Fibroblast of lung (primary cell): ENCODE measurements at places on chromosomes 12 and 14.
A peak's percentile ranks its signal among the peaks of the same experiment; 100 is the strongest.

GRCh38 chr12:2958432-2959191 is 585 bp upstream of the TEAD4 start:
- peak; percentile 71 for DNase-seq

GRCh38 chr12:28799348-28799747 is 349.7 kb upstream of the FAR2 start:
- no peak for DNase-seq

- DNase-seq: peak; percentile 11
Observed at GRCh38 chr12:2494486-2495192, 300.1 kb upstream of the FKBP4 start.

- DNase-seq: no peak
Observed at GRCh38 chr14:83885837-83886293, 1644.1 kb upstream of the FLRT2 start.

DNA sequence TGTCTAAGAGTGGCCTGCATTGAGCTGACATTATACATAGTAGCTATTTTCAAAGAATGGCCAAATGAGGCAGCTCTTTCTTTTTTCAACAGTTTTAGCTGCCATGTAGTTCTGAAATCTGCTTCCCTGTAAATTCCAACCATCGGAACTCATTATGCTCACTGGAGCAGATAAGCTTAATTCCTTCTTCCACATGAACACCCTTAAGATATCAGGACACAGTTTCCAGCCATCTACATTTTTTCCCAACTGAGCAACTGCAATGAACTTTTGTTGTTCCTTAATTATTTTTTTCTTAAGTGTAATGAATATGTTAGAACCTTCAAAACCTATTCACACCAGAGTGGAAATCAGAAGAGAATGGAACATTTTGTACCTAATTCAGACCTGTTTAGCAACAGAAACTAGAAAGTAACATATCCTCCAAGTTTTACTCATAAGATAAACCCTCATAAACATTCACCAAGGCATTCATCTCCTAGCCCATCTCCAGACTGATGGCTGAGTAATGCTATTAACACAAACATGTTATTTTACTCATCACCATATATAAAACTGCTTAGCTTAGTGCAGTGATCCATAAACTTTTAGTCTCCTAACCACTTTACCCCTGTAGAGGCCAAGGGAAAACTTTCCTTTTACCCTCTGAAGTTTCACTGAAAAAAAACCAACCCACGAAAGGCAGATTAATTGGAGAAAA is 296.1 kb upstream of the SYT1 start:
- DNase-seq: peak; percentile 82

- peak; percentile 98 for DNase-seq
Observed at GRCh38 chr12:124764870-124765580, 98.6 kb downstream of the SCARB1 start.

DNA sequence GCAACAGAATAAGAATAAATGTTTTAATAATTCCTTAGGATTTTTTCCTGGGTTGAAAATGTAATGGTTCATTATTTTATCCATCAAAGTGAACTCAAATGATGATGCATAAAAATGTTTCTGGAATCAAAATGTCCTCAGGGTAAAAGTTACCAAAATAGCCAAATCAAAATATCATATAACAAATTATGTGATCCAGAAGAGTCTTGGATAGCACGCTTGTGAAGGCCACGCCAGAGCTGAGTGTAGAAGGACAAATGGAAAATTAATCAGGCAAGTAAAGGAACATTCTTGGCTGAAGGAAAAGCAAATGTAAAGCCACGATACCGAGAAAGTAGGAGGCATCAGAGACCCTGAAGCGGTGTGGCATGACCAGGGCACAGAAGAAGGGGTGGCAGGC is 169.2 kb downstream of the CAPZA3 start:
- DNase-seq: peak; percentile 10

DNA sequence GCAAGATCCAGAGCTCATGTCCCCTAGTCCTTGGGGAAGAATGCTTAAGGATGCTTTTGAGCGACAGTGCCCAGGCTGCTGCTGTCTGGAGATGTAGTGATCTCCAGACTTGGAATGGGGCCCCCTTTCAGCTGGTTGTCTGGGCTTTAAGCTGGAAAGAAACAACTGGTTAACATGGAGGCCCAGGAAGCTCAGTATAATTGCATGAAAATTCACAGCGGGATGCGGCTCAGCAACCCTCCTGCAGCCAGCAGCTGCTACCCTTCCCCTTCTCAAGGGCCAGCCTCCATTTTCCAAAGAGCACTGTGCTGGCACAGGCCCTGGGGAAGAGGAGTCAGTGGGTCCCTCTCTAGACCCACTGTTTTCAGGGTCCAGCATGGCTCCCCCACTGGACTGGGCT is 26.3 kb downstream of the RAB35 start:
- DNase-seq: no peak

DNA sequence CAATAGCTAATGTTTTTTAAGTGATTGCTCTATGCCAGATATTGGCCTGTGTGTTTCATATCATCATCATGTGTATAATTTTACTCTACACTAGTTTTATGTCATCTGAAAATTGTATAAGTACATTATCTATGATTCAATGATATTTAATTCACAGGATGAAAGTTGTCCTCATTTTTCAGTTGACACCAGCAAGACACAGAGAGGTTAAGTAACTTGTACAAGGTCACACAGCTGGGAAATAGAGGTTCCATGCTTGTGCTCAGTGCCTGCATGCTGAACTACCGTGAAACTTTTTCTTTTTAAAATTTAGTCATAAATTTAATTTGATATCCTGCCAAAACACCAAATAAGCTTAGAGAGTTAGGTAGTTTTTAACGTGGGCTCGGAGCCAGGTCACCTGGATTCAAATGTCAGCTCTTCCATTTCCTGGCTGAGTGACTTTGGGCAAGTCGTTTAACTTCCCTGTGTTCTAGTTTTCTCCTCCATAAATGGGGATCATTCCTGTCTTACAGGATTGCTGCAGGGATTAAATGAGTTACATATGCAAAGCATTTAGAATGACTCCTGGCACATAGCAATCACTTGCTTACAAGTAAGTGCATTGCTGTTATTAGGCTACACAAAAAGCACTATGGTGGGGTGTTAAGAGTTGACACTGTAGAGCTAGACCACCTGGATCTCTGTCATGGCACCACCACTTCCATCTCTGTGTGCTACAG is 183.9 kb downstream of the ETV6 start:
- no peak for DNase-seq

GRCh38 chr12:66428261-66428660 is 126.0 kb downstream of the HELB start:
- no peak for DNase-seq

DNA sequence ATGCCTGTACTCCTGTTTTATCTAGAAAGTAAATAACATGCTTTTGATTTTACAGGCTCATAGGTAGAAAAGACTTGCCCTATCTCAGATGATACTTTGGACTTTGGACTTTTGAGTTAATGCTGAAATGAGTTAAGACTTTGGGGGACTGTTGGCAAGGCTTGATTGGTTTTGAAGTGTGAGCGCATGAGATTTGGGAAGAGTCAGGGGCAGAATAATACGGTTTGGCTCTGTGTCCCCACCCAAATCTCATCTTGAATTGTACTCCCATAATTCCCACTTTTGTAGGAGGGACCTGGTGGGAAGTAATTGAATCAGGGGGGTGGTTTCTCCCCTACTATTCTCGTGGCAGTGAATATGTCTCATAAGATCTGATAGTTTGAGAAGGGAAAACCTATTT is 156.2 kb upstream of the GZMB start:
- no peak for DNase-seq

DNA sequence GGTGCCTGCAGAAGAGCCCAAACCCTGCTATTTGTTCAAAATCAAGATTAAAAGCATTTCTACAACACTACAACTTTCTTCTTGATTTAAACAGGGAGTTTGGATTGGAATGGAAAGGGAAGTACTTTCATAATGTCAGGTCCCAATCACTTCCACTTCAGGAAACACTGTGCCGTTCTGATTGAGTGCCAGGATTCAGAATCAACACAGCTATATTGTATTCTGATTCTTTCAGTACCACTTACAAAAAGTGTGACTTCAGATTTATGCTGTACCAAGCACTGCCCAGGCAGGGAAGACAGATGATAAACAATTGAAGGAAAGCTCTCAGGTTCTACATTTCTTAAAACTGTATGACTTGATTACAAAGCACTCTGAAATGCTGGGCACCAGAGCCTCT is 3.2 kb downstream of the TDP1 start:
- DNase-seq: no peak

GRCh38 chr12:47158792-47159191 is 79.0 kb upstream of the AMIGO2 start:
- peak; percentile 27 for DNase-seq

DNA sequence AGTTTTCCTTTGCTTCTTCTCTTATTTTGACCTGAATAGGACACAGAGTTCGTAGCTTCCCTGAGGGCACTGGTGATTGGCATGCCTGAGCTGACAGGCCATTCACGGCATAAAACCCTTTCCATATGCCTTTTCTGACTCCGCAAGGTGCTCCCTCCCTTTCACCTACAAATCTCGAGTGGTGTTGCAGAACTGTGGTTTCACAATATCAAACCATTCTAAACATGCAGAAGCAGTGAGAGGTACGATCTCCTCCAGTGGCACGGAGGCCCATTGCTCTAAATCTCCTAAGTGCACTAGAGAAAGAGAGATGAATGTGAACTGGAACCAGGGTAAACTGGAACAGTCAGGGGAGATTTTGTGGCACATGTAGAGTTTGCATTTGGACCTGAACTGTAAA is 23.9 kb downstream of the CLSTN3 start:
- no peak for DNase-seq

DNA sequence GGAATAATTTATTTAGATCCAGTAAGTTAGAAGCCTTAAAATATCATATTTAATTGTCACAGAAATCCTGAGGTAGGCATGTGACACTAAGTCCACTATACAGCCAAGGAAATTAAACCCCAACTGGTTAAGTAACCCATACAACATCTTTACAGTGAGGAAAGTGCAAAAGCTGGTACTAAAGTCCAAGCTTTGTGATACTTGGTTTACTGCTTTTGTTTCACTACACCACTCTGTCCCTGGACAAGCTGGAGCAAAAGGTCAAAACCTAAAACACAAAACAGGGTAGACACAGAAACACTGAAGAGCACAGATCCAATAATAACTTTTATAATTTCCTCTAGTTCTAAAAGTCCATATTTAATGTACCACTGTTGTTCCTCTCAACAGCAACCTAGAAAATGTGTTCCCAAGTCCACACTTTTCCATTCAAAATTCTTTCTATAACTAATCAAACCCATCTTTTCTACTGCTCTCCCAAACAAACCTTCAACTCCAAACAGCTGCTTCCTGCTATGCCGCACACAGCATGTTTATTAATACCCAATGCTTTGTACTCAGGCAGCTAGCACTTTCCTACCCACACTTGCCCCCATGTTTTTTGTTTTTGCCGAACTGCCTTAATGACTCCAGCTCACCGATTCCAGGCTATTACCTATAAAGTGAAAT is 90.9 kb downstream of the MED13L start:
- DNase-seq: no peak

DNA sequence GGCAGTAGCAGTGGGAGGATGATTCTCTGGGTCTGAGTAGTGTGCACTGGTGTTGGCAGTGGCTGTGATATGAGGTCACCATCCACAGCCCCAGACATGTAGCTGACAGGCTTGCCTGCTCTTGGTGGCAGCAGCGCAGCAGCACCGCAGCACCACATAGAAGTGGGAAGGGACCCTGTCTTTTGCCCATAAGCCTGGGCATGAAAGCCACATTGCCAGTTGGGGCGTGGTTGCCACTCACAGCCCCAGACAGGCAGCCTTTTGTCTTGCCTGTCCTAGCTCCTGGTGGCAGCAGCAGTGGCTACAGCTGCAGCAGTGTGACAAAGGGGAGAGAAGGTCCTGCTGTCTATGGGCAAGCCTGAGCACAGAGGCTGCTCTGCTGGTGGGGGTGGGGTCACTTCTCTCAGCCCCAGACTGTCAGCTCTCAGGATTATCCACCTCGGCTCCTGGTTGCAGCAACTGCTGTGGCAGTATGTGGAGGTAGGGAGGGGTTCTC is 71.5 kb downstream of the BRMS1L start:
- DNase-seq: no peak

DNA sequence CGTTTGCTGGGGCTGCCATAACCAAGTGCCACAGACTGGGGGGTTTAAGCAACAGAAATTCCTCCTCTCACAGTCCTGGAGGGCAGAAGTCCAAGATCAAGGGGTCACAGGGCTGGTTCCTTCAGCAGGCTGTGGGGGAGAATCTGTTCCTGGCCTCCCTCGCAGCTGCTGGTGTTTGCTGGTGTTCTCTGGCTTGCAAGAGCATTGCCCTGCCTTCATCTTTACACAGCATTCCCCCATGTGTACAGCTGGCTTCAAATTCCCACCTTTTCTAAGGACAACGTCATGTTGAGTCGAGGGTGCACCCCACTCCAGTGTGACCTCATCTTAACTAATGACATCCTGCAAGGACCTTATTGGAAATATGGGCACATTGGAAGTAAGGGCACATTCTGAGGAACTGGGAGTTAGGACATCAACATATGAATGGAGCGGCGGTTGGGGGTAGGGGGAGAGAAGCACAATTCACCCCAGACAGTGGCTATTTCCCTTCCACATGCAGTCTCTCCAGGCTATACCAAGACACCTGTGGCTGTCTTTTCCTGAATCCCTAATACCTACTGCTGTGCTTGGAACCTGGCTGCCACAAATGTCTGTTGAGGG is 123.6 kb downstream of the FOXN3 start:
- no peak for DNase-seq

GRCh38 chr14:20455355-20456300 is 602 bp downstream of the APEX1 start:
- DNase-seq: peak; percentile 90

DNA sequence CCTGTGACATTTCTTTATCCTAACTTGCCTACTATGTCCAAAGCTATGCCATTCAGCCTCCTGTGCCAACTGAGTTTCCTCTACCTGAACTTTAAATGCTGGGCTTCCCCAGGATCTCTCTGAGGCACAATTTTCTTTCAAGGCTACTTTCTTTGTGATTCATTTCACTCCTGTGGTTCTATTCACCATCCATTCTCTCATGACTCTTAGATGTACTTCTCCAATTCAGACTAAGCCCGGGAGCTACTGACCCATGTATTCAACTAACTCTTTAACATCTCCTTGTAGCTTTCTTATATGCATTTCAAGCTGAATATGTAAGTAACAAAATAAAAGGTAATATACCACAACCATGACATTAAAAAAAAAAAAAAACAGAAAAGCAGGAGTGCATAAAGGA is 738.9 kb upstream of the USP15 start:
- no peak for DNase-seq

GRCh38 chr12:100020370-100020769 is 35.6 kb upstream of the ANKS1B start:
- peak; percentile 29 for DNase-seq

GRCh38 chr12:57027011-57027804 is 10.9 kb upstream of the TAC3 start:
- DNase-seq: no peak

DNA sequence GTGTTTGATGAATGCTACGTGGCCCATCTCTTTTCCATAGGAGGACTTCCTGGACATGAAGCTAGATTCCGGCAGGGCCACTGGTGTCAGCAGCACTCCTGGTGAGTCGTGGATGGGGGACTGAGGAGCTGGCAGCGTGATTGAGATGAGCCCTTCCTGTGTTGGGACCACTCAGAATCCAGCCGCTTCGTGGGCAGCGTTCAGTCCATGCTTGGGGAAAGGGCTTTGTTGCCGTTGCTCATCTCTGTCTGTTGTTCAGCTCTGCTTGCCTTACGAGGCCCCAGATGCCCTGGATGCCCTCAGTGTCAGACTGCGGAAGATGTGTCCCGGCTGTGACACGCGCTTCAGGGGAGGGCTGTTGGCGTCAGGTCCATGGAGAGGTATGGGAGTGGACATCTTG is 127.1 kb upstream of the RTL1 start:
- no peak for DNase-seq

- no peak for DNase-seq
Observed at GRCh38 chr12:119139448-119139847, 39.3 kb upstream of the HSPB8 start.

- DNase-seq: peak; percentile 67
Observed at GRCh38 chr12:4857472-4858291, 52.0 kb upstream of the KCNA1 start.
